Activated CD8-positive, alpha-beta memory T cell treated with anti-CD3 and anti-CD28 coated beads, Interleukin-2, amount 50 U/mL, for 4 hours (primary cell): ENCODE measurements at places on chromosomes 7 and 10.

- DNase-seq: no peak
These were observed 573.4 kb upstream of the CNTNAP2 start for GRCh38 chr7:145543242-145543641.

GRCh38 chr10:50604049-50604640 lies 19.6 kb downstream of the SGMS1 start:
- DNase-seq: no peak

GRCh38 chr7:90919816-90920215 lies 323.7 kb downstream of the CDK14 start:
- no peak for DNase-seq

GRCh38 chr7:51543801-51544553 lies 227.4 kb upstream of the COBL start:
- DNase-seq: no peak

- DNase-seq: peak; percentile 86
These were observed 2.1 kb downstream of the VIM start for GRCh38 chr10:17229967-17230682.

DNA sequence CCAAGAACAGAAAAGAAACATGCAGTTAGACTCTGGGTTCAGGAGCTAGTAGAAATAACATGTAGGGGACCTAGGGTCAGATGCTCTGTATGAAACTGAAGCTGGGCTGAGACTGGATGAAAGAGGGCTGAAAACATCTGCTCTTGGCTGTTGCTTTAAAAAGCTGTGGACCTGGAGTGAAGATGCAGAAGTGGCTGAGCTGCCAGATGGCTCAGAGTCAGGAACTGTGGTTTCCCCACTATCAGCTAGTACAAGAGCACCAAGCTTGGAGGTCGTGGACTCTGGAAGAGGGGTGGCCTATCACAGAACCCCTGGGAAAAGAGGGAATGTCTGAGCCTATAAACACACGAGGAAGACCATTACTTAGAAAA lies 5.9 kb downstream of the ADK start:
- DNase-seq: no peak

- no peak for DNase-seq
These were observed 13.5 kb downstream of the CCDC136 start for GRCh38 chr7:128805225-128805624.

GRCh38 chr7:73703757-73704639 lies 15.5 kb downstream of the STX1A start:
- no peak for DNase-seq

GRCh38 chr10:1316809-1317143 lies 260.6 kb downstream of the WDR37 start:
- DNase-seq: no peak

DNA sequence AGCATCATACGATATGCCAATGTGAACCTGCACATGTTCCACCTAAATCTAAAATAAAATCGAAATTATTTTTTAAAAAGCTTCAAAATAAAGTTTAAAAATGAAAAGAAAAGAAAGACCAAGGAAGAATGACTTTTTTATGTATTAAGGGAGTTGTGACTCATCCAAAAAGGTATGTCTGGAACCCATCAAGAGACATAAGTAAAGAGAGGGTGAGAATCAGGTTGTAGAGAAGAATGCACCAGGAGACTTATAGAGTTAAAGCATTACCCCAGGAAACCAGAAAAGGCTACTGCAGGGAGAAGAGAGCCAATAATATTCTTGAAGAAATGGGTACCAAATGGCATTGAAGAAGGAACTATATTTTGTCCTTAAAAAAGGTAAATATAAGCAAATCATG lies 69.8 kb downstream of the CTTNBP2 start:
- no peak for DNase-seq

DNA sequence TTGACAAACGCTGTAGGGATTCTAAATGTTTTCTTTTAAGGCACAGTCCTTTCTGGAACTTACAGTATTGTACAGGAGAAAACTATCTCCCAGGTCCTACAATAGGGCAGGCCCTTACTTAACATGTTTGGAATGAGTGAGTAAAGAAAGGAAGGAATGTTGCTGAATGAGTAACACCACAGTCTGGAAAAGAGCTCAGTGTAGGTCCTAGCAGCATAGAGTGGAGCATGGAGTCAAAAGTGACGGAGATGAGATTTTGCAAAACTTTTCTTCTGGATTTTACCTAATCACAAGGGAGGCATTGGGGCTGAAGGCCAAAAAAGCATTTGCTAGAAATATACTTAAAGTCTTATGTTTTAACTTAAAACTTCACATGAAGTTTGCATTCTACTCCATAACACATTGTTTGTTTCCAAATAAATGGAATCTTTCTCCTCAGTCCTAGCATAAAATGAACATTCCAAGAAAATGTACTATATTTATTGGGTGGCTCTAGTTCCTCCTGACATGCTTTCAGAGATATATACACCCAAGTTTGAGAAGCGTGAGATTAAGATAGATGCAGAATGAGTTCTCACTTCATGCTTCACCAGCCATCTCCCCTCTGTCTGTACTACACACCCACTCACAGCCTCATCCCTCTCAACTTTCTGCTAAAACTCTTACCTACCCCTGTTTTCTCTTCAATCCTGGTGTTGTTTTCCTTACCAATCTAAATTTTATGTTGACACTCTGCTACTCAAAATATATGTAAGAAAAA lies 20.2 kb upstream of the ADD3 start:
- no peak for DNase-seq

DNA sequence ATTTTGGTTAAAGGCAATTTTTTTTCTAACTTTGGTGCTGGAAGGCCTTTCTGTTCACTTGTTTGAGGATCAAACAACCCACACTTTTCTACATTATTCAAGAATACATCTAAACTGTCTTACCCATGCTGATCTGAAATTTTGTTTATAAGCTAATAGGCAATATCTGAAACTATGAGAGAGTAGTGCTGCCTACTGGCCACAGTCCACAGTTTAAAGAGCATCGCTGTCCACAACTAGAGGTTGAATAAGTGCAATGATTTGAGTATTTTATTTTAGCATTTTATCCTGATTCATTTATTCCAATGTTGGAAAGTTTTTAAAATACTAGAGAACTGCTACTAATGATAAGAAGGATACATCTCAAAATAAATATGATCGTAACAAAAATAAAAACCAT lies 306.9 kb downstream of the ELMO1 start:
- no peak for DNase-seq

GRCh38 chr10:21993360-21994001 lies 10.0 kb downstream of the DNAJC1 start:
- no peak for DNase-seq
